ENCODE measurements at places on chromosomes 1 and 21. TPM values are rescaled to one million over a fixed set of nuclear protein-coding genes. Genes with fewer than 3 reads are reported as not detected.

CD160 gene
- total RNA-seq = not detected

CFHR2 gene
- not detected for total RNA-seq

PYHIN1 gene
- total RNA-seq = not detected

CASQ1 gene
- 0.18 TPM for total RNA-seq

LAD1 gene
- total RNA-seq = not detected

GNG5 gene
- 54.1 TPM for total RNA-seq

KRTAP13-2 gene
- total RNA-seq = not detected

SMCP gene
- total RNA-seq = not detected

BGLAP gene
- total RNA-seq = not detected

C1orf35 gene
- total RNA-seq = 21.8 TPM

LCE1A gene
- not detected for total RNA-seq

CDA gene
- total RNA-seq = not detected

CHI3L2 gene
- total RNA-seq = 10.5 TPM

VSIG8 gene
- total RNA-seq = not detected

Measured in fibroblast of the aortic adventitia (primary cell).